Stomach (tissue), 19 donors: ENCODE measurements at places on chromosomes 7 and 10.
A peak's percentile ranks its signal among the peaks of the same experiment; 100 is the strongest.

DNA sequence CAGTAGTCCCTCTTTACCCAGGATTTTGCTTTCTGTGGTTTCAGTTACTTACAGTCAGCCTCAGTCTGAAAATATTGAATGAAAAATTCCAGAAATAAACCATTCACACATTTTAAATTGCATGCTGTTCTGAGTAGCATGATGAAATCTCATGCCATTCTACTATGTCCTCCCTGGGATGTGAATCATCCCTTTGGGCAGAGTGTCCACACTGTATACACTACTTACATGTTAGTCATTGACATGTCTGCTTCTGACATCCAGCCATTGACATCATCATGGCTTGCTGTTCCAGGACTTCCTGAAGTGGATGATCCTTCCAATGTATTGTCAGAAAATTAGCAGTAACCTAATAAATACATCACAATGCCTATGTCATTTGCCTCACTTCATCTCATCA lies 34.6 kb upstream of the MALRD1 start:
- H3K4me3 ChIP-seq: no peak overlapping the region
- no peak for DNase-seq
- H3K36me3 ChIP-seq: no peaks in the 10 kb centered on the region
- no peak overlapping the region for H3K27ac ChIP-seq
- H3K27me3 ChIP-seq: no peaks in the 10 kb centered on the region
- H3K4me1 ChIP-seq: no peaks in the 10 kb centered on the region

DNA sequence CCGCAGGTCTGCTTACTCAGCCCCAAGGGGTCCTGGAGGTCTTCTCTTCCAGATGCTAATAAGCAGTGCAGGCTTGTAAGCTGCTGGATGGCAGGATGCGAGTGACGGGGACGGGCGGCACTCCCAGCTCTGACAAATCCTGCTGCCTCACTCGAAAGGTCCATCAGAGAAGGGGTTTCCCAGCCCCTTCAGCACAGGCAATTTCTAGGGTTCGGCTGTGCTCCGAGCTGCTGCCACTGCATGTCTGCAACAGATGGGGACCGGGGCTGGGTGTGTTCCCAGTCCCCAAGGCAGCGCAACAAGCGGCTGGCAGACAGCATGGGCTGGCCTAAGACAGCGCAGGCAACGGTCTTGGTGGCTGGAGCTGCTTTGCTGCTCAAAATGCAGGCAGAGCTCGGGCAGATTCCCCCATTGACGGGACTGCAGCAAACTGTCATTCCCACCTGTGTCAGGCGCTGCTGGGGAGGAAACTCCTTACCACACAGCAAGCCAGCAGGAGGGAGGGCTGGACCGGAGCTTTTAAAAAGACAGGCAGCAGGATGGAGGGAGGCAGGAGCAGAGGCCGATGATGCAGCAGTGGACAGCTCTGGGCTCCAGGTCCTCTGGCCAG lies 62.4 kb downstream of the PRKAG2 start:
- no peak for DNase-seq
- no peak overlapping the region for H3K4me3 ChIP-seq
- no peaks in the 10 kb centered on the region for H3K36me3 ChIP-seq
- H3K27me3 ChIP-seq: no peaks in the 10 kb centered on the region

GRCh38 chr10:12097791-12098190 lies 29.0 kb downstream of the DHTKD1 start:
- no peaks in the 10 kb centered on the region for H3K4me1 ChIP-seq
- H3K27me3 ChIP-seq: no peaks in the 10 kb centered on the region
- no peak overlapping the region for H3K4me3 ChIP-seq
- H3K36me3 ChIP-seq: peaks cover 30% of the 10 kb centered on the region
- DNase-seq: no peak

DNA sequence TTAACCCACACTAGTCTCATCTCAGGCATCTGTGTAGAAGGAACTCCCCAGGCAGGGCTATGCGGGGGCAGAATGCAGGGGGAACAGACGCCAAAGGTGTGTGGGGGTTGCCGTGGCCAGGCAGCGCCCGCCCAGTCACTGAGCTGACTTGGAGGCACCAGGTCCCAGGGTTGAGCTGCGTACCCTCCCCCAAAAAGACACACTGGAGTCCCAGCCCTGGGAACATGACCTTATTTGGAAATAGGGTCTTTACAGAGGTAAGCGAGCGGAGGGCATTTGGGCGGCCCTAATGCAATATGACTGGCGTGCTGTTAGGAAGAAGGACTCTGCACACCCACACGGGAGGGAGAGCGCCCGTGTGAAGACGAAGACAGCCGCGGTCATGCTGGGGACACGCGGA lies 274.5 kb downstream of the DNAJB6 start:
- H3K4me1 ChIP-seq: peaks cover 18% of the 10 kb centered on the region
- no peaks in the 10 kb centered on the region for H3K36me3 ChIP-seq
- H3K27ac ChIP-seq: no peak overlapping the region
- H3K27me3 ChIP-seq: peaks cover 14% of the 10 kb centered on the region
- no peak for DNase-seq

DNA sequence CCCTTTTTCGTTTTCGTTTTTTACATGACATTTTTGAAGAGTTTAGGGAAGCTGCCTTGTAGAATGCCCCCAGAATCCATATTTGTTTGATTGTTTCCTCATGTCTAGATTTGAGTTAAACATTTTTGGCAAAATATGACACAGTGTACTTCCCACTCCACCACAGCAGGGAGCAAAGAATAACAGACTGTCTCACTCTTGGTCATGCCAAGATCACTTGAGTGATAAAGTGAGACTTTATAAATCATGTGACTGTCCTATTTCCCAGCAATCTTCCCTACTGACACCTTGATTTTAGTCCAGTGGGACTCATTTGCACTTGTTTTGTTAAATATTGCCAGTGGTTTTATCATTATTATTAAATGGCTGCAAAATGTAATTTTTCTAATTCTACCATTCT lies 44.4 kb upstream of the USP6NL start:
- H3K4me3 ChIP-seq: no peak overlapping the region
- H3K27ac ChIP-seq: no peak overlapping the region

DNA sequence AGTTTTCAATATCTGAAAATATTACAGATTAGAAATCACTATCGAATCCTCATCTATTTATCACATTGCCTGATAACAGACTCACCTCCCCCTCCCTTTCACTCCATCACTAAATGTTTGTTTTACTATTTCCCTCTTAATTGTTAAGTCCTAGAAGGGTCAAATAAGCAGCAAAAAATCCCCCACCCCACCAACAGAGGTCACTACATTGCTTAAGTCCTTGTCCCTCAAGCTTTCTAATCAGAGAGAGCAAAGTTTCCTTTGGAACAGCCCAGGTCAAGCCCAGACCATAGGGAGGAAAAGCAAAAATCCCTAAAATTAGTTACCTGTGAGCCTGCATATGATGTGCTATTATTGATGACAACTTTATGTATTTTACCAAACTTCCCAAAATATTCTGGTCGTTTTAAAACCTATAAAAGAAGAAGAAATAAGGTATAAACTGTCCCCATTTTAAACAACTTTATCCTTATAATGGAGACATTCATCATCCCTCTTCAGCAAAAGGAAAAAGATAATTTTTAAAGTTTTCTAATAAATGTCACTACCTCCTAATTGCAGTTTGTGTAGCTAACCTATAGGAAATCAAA lies 95.0 kb downstream of the CNOT4 start:
- no peak overlapping the region for H3K27ac ChIP-seq
- H3K4me3 ChIP-seq: no peak overlapping the region
- no peaks in the 10 kb centered on the region for H3K4me1 ChIP-seq
- H3K27me3 ChIP-seq: no peaks in the 10 kb centered on the region
- peaks cover 20% of the 10 kb centered on the region for H3K36me3 ChIP-seq

GRCh38 chr10:132804785-132805426 lies 19.0 kb upstream of the NKX6-2 start:
- DNase-seq: no peak
- H3K27me3 ChIP-seq: peaks cover 24% of the 10 kb centered on the region
- H3K36me3 ChIP-seq: no peaks in the 10 kb centered on the region
- no peaks in the 10 kb centered on the region for H3K4me1 ChIP-seq

DNA sequence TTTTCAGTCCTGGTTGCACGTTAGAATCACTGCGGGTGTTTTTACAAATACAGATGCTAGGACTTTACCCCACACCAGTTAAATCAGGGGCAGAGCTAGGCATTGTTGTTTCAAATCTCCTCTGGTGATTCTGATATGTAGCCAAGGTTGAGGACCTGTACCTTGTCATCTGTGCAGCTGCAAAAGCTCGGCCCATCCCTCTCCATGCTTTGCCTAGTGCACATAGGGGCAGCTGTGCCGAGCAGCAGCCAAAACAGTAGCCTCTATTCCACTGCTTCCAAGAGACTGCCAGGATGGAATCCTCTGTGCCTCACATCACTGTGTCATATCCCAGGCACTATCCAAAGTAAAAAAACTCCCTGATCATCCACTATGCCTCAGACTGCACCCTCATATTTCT lies 181.3 kb downstream of the CDK14 start:
- peak overlapping the region; percentile 11 for H3K27ac ChIP-seq
- no peaks in the 10 kb centered on the region for H3K36me3 ChIP-seq
- no peaks in the 10 kb centered on the region for H3K27me3 ChIP-seq
- DNase-seq: no peak
- no peak overlapping the region for H3K4me3 ChIP-seq

GRCh38 chr7:150986099-150986512 lies 4.7 kb upstream of the NOS3 start:
- no peak overlapping the region for H3K27ac ChIP-seq
- no peak overlapping the region for H3K4me3 ChIP-seq
- no peaks in the 10 kb centered on the region for H3K27me3 ChIP-seq
- H3K4me1 ChIP-seq: peaks cover 16% of the 10 kb centered on the region
- no peaks in the 10 kb centered on the region for H3K36me3 ChIP-seq

DNA sequence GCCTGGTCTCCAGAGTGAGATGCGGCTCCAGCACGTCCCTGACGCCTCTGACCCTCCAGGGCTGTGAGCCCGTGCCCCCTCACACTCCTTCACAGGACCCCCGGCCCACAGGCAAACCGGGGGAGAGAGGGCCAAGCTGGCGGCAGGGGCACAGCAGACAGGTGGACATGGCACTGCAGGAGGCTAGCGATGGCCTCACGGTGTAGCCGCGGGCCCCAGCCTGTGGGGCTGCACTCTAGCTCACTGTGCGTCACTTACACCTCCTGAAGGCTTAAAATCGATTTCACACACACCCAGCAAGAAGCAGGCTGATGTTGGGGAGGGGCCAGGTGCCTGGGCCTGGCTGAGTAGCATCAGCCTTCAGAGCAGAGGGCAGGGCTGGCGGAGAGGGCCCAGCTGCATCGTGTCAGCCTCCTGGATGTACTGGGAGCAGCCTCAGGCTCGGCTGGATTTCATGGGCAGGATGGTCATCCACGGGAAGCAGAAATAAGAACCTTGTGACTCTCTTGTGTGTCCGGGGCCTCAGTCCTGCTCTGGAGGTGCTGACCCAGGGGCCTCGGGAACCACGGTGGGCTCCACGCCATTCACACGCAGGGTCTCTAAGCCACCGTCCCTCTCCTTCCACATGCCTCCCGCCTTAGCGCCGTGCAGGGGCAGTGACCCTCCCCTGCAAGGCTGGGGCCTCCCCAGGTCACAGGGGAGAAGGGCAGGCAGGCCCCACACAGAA lies 19.4 kb upstream of the KNDC1 start:
- no peaks in the 10 kb centered on the region for H3K4me1 ChIP-seq
- H3K36me3 ChIP-seq: no peaks in the 10 kb centered on the region
- DNase-seq: no peak
- H3K27ac ChIP-seq: no peak overlapping the region

- H3K27ac ChIP-seq: no peak overlapping the region
- no peaks in the 10 kb centered on the region for H3K36me3 ChIP-seq
- no peak for DNase-seq
These were observed 316.0 kb downstream of the GFRA1 start for GRCh38 chr10:115957012-115957399.

DNA sequence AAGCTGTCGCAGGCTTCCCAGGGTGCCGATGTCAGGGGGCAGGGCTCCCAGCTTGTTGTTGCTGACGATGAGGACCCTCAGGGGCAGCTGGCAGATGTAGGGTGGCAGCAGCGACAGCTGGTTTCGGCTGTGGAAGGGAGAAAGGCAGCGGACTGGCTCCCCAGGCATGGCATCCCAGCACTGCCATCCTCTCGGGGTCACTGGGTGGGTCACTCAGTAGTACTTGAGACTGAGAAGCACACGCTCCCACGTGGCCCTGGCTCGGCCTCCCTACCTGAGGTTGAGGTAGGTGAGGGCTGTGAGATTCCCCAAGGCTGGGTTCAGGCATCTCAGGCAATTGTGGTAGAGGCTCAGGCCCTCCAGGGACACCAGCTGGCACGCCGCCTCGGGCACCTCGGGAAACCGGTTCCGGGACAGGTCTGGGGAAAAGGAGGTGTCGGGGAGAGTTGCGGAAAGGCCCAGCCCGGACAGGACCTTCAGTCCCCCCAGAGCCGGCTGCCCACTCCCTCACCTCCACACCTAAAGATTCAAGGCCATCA lies 3.8 kb downstream of the LRCH4 start:
- peaks cover 48% of the 10 kb centered on the region for H3K4me1 ChIP-seq
- no peak overlapping the region for H3K4me3 ChIP-seq
- peak; percentile 64 for DNase-seq
- H3K27ac ChIP-seq: peak overlapping the region; percentile 99
- peaks cover 57% of the 10 kb centered on the region for H3K36me3 ChIP-seq

DNA sequence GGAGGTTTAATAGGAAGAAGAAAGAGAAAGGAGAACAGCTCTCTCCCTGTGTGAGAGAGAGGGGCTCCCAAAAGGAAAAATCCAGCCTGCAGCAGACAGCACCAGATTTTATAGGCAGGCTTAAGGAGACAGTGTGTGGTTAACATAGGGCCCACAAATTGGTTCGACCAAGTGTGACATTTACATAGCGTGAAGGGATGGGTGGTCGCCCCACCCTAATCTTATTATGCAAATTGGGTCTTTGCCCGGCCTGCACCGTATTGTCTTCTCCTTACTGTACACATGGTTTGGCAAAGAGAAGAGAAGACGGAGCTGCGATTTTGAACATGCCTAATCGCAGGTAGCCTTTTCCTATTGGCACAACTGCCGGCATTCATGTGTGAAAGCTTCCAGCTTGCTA lies 756.3 kb downstream of the NXPH1 start:
- no peaks in the 10 kb centered on the region for H3K4me1 ChIP-seq
- H3K27me3 ChIP-seq: no peaks in the 10 kb centered on the region
- H3K27ac ChIP-seq: no peak overlapping the region
- no peaks in the 10 kb centered on the region for H3K36me3 ChIP-seq
- no peak overlapping the region for H3K4me3 ChIP-seq
- DNase-seq: no peak

DNA sequence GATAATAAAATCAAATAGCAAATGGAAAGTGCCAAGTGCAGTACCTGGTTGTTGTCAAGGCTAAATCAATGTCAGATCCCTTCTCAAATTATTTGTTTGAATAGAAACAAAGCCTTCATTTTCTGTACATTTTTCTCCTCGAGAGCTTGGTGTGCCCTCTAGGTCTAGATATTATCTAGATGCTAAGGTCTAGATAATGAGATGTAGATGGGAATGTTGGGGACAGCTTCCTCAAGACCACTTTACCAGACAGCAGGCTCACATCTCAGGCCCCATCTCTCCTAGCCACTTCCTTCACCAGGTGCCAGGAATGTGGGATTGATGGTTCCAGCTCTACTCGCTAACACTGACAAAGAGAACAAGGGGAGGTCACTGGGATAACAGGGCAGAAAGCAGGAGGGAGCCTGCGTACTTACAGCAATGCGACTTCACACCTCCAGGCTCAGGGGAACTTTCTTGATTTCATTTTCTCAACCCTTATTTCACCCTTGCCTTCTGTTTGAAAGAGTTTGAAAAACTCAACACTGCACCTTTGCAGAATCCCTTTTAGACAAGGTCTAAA lies 451.4 kb upstream of the VSTM2A start:
- no peaks in the 10 kb centered on the region for H3K4me1 ChIP-seq
- DNase-seq: no peak
- no peak overlapping the region for H3K27ac ChIP-seq
- no peak overlapping the region for H3K4me3 ChIP-seq
- H3K36me3 ChIP-seq: no peaks in the 10 kb centered on the region
